ENCODE measurements at places on chromosomes 16 and 17.

DNA sequence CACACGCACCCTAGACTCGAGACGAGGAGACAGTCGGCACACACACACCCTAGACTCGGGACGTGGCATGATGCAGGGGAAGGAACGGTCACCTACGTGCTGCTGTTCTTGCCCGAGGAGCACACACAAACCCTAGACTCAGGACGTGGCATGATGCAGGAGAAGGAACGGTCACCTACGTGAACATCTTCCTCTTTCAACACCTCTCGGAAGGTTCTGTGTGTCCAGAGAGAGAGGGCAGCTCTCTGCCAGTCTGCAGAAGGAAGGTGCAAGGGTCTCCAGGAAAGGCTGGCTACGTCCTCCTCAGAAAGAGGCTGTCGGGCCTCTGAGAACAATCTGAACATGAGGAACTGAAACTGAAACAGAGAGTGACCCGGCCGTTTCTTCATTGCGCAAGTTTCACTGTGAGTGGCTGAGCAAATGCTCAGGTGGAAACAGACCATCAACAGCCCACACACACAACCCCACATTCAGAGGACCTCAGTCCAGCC, 43.4 kb downstream of the ZNF276 start:
- H3K27me3 ChIP-seq: no peaks in the 10 kb centered on the region
- H3K4me1 ChIP-seq: no peaks in the 10 kb centered on the region

- no peaks in the 10 kb centered on the region for H3K36me3 ChIP-seq
- H3K4me1 ChIP-seq: no peaks in the 10 kb centered on the region
- H3K27ac ChIP-seq: no peak overlapping the region
- H3K4me3 ChIP-seq: no peak overlapping the region
- no peak for DNase-seq
Observed at GRCh38 chr17:10648956-10649355, 8.2 kb downstream of the MYH3 start.

DNA sequence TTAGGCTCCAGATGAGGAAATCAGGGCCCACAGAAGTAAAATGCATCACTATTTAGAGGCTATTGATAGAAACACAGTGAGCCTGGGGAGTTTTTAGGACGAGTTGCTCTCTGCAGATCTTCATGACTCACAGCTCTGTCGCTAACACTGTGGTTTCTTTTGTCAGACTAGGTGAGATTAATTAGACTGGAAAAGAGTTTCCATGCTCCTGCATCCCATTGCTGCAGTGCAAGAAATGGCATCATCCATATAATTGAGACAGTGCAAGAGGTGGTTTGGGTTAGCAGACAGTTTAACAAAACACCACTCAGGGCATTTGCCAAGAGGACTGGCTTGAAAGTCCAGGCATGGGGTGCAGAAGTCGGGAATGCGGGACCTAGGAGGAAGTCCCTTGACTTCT, 198.8 kb upstream of the CACNG5 start:
- H3K27me3 ChIP-seq: no peaks in the 10 kb centered on the region
- no peaks in the 10 kb centered on the region for H3K4me1 ChIP-seq
- H3K4me3 ChIP-seq: no peak overlapping the region
- no peak for DNase-seq
- no peak overlapping the region for H3K27ac ChIP-seq
- H3K36me3 ChIP-seq: no peaks in the 10 kb centered on the region

- H3K4me1 ChIP-seq: no peaks in the 10 kb centered on the region
- no peak overlapping the region for H3K27ac ChIP-seq
- no peaks in the 10 kb centered on the region for H3K27me3 ChIP-seq
- H3K36me3 ChIP-seq: no peaks in the 10 kb centered on the region
- H3K4me3 ChIP-seq: no peak overlapping the region
Observed at GRCh38 chr17:73684183-73684582, 39.9 kb upstream of the SDK2 start.

DNA sequence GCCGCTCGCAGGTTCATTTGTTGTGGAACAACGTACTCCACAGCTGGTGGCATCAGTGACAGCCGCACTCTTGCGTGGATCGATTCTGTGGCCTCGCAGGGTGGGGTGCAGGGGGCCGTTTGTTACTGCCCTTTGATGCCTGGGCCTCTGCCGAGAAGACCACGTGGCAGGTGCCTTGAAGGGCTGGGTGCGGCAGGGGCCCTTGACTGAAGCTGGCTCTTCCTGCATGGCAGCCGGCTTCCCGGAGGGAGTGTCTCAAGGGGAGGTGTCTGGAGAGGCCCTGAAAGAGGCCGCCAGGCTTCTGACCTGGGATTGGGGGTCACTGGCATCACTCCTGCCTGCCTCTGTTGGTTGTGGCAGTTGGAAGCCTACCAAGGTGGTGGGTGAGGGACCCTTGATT, 43.8 kb downstream of the TBCD start:
- DNase-seq: no peak
- H3K4me3 ChIP-seq: no peak overlapping the region
- no peaks in the 10 kb centered on the region for H3K4me1 ChIP-seq
- H3K27me3 ChIP-seq: no peaks in the 10 kb centered on the region
- H3K27ac ChIP-seq: no peak overlapping the region

GRCh38 chr16:48246066-48246465, 1.3 kb downstream of the ABCC11 start:
- DNase-seq: no peak
- no peaks in the 10 kb centered on the region for H3K27me3 ChIP-seq
- peak overlapping the region; percentile 6 for H3K4me3 ChIP-seq

DNA sequence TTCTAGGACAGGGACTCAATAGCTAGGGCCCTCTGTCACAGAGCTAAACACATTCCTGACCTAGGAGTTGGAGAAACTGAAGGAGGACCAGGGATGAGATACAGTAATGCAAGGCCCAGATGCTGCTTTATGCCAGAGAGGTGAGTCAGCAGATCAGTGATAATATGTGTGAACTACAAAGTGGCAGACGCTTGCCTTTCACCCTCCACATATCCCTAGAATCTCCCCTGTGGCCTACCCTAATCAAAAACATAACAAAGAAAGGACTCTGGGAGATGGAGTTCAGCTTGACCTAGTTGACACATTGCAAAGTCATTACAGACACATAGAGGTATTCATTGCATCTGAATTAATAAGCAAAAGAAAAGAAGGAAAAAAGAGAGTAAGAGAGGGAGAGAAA, 417.6 kb upstream of the DYNLRB2 start:
- no peaks in the 10 kb centered on the region for H3K27me3 ChIP-seq
- no peak for DNase-seq
- H3K4me3 ChIP-seq: no peak overlapping the region
- no peaks in the 10 kb centered on the region for H3K36me3 ChIP-seq
- no peak overlapping the region for H3K27ac ChIP-seq

- H3K27ac ChIP-seq: peak overlapping the region; percentile 84
- peak overlapping the region; percentile 70 for H3K4me3 ChIP-seq
- DNase-seq: peak; percentile 41
- H3K27me3 ChIP-seq: no peaks in the 10 kb centered on the region
- no peaks in the 10 kb centered on the region for H3K36me3 ChIP-seq
Observed at GRCh38 chr16:84115919-84116719, 623 bp downstream of the MBTPS1 start.

GRCh38 chr16:81634380-81635062, 144.6 kb upstream of the PLCG2 start:
- no peaks in the 10 kb centered on the region for H3K4me1 ChIP-seq
- H3K36me3 ChIP-seq: no peaks in the 10 kb centered on the region
- no peak for DNase-seq
- H3K27me3 ChIP-seq: no peaks in the 10 kb centered on the region
- H3K4me3 ChIP-seq: no peak overlapping the region

DNA sequence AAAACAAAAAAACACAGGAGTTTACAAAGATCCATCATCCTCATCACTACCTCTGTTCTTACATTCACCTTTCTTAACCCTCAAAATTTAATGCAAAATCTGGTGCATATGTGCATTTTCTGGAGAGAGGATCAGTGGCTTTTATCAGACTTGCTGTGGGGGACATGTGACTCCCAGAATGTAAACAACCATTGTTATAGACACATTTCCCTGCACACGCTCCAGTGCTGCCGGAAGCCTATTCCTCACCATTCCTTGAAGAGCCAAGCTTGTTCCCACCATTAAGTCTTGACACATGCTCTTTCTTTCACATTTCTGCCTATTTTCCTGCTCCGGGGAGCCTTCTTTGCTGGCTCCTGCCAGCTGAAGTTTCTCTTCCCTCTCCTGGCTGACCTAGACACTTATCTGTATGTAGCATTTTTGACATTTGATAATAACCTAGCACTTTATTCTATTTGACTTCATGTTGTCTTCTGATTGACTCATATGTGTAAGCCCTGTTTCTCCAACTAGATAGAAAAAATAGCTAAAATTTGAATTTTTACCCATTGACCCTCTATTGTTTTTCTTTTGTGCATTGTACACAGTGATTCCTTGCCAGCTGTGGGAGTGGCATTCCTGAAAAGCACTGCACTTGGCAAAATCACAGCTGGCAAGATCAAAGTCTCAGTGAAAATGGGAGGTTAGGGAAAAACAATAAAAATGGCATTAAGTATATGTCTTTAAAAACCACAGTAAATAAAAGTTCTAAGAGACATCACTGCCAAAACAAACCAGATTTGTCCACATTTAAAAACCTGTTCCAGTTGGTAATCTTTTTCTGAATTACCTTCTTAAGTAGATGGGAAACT, 76.8 kb upstream of the CIBAR2 start:
- no peak overlapping the region for H3K27ac ChIP-seq
- no peaks in the 10 kb centered on the region for H3K4me1 ChIP-seq
- no peaks in the 10 kb centered on the region for H3K27me3 ChIP-seq

GRCh38 chr17:80187515-80187941, 17.7 kb downstream of the CARD14 start:
- H3K36me3 ChIP-seq: no peaks in the 10 kb centered on the region
- H3K4me1 ChIP-seq: peaks cover 8% of the 10 kb centered on the region
- H3K27me3 ChIP-seq: no peaks in the 10 kb centered on the region
- peak overlapping the region; percentile 1 for H3K27ac ChIP-seq
- H3K4me3 ChIP-seq: no peak overlapping the region
- DNase-seq: peak; percentile 82

DNA sequence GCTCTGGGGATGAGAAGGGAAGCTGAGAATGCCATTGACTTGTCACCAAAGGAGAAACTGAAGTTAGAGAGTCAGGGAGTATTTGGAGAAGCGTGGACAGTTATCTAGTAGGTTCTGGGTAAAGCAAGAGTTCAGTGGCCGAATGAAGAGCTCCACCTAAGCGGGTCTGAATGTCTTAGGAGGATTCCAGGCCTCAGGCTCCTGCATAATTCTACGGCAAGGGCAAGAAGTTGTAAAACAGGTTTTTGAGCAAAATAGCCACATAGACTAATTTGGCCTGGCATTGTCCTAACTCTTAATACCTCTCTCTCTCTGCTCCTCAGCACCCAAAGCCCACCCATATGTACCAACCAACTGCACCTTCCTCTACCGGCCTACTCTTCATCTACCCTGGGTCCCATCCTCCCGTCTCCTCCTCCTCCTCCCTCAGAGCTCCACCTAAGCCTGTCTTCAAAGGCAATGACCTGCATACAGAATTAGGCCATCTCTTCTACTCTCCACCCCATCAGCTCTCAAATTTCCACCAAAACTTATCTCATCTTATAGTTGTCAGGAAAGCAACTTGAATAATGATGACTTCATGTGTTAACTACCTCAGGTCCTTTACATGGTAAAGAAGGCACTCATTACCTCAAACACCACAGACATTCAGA, 42.0 kb upstream of the KCNJ2 start:
- no peak overlapping the region for H3K27ac ChIP-seq
- H3K36me3 ChIP-seq: no peaks in the 10 kb centered on the region
- no peak overlapping the region for H3K4me3 ChIP-seq
- H3K4me1 ChIP-seq: no peaks in the 10 kb centered on the region

GRCh38 chr16:27383556-27384243, 18.3 kb upstream of the IL21R start:
- no peaks in the 10 kb centered on the region for H3K27me3 ChIP-seq
- DNase-seq: no peak
- no peak overlapping the region for H3K4me3 ChIP-seq
- no peak overlapping the region for H3K27ac ChIP-seq
- no peaks in the 10 kb centered on the region for H3K4me1 ChIP-seq

DNA sequence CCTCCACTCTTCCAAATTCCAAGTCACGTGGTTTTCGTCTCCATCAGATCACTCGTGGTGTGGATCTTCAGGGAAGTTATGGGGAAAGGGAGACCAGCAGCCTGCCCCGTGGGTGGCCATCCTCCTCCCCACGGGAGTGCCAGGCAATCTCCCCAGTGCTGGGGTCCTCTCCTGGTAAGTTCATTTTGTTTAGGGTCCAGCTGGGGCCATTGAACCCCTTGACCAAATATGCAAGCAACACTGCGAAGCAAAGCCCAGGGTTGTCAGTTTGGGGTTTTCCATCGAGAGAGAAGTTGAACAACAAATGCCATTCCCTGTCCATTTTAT, 4.1 kb upstream of the LCMT1 start:
- peak overlapping the region; percentile 73 for H3K4me3 ChIP-seq
- H3K27me3 ChIP-seq: no peaks in the 10 kb centered on the region
- H3K27ac ChIP-seq: peak overlapping the region; percentile 76
- peaks cover 3% of the 10 kb centered on the region for H3K4me1 ChIP-seq

- H3K27ac ChIP-seq: peak overlapping the region; percentile 54
- no peak for DNase-seq
- H3K4me3 ChIP-seq: no peak overlapping the region
- H3K36me3 ChIP-seq: no peaks in the 10 kb centered on the region
- H3K27me3 ChIP-seq: no peaks in the 10 kb centered on the region
Observed at GRCh38 chr16:66899945-66900710, 18.6 kb downstream of the CDH16 start.

- H3K27me3 ChIP-seq: no peaks in the 10 kb centered on the region
- no peaks in the 10 kb centered on the region for H3K36me3 ChIP-seq
- no peak for DNase-seq
- no peak overlapping the region for H3K27ac ChIP-seq
Observed at GRCh38 chr17:74147056-74147835, 56.2 kb upstream of the RPL38 start.

GRCh38 chr17:29141514-29141876, 38.7 kb downstream of the MYO18A start:
- H3K4me1 ChIP-seq: peaks cover 8% of the 10 kb centered on the region
- H3K36me3 ChIP-seq: no peaks in the 10 kb centered on the region
- DNase-seq: no peak
- no peak overlapping the region for H3K4me3 ChIP-seq

DNA sequence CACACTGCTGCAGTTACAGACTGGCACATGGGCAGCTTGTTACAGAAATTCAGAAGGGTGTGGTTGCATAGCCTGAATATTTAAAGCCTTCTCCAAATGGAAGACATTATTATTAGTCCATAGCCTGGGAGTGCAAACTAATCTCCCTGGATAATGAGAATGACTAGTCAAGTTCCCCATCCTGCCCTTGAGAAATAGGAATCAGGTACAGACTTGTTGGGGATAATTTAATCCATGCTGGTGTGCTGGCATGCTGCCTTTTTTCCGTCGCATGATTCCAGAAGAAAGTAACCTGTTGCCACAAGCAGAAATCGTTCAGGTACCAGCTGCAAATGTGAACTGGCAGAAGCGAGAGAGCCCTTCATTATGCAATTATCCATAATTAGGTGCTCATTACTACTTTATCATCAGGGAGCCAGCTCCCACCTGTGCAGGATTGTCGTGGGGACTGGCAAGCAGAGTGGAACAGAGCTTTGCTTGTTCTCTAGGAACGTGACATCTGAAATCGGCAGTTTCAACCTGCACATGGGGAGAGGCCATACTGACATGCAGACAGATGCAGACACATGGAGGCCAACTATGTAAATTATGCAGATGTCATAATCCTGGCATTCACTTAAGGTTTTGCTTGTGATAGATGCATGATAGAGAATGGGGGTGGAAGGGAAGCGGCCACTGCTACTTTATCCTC, 419.4 kb downstream of the PMP22 start:
- H3K27ac ChIP-seq: no peak overlapping the region
- no peak overlapping the region for H3K4me3 ChIP-seq
- no peaks in the 10 kb centered on the region for H3K36me3 ChIP-seq
- H3K27me3 ChIP-seq: no peaks in the 10 kb centered on the region
- no peaks in the 10 kb centered on the region for H3K4me1 ChIP-seq
